CD4-positive, alpha-beta T cell treated with Interleukin-1 beta for 1 hour (primary cell): ENCODE measurements at places on chromosomes 11 and 22.

DNA sequence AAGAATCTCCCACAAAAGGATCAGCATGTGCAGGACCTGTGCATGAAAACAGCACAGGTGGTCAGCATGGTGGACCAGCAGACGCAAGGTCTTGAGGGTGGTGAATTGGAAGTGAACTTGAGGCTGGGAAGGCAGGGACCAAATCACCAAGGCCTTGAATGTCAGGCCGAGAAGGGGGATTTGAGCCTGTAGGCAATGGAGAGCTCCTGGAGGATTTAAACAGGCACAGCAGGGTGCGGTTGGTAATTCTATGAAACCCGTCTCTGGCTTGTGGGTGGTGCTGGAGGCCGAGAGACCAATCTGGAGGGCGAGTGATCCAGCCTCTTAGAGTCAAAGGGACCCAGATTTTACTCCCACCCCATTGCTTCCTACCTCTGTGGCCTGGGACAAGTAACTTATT, 2.4 kb downstream of the TSKU start:
- no peak for DNase-seq

DNA sequence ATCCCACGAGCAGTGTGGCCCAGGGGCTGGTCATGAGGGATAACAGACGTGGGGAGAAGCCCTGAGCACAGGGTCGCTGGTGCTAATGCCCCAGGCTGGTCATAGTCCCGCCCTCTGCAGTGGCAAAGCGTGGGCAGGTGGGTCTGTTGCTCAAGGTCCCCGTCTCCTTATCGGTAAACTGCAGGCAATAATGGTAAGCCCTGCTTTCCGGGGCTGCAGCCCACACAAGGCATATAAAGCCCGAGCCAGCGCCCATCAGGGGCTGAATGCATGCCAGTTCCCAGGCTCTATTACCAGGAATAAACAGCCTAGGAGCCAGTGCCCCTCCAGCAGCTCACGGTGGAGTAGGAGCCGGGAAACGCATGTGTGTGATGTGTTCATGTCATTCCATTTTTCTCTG, 261.0 kb downstream of the BRD1 start:
- no peak for DNase-seq

DNA sequence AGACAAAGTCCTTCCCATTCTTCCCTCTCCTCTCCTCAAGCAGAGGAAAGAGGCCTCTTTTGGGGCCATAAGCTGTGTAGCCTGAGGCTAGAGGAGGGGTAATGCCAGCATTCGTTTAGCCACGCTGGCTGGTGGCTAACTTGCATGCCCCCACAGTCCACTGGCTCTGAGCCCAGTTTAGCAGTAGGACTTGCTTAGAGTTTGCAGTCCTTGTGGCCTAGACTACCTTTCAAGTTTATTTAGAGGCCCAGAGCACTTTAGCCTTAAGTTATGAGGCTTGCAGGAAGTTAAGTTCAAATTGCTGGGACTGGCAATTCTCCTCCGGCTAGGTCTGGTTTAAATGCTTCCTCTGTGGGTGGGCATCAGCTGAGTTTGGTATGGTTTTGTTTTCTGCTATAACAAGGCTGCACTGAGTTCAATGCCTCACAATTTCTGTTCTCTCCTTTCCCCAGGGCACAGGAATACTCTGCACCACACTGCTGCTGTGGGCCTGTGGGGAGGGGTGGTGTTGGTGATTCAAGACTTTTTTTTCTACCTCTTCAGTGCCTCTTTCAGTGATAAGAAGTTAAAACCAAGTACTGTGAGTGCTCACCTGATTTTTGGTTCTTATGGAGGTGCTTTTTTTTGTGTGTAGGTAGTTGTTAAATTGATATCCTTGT, 281.0 kb upstream of the C11orf87 start:
- no peak for DNase-seq

DNA sequence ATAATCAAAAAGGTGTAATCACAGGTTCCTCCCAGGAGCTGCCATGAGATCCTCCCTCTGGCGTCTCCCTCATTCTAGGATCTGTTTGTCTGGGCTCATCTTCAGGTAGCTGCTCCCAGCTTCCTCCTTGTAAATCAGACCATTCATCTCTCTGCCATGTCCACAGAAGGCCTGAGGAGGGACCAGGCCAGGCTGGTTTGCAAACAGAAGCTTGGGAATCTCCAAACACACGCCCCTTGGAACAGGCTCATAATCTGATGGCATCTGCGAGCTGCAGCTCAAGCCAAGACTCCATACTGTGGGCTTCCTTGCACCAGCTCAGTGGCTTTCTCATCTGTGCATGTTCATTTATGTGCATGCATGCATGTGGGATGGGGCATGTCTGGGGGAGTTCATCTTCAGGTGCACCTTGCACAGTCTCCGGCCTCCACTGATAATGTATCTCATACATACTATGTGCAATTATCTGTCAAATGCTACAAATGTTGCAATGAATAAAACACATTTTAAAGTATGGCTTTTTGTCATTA, 134.9 kb downstream of the NXPE2 start:
- DNase-seq = no peak

DNA sequence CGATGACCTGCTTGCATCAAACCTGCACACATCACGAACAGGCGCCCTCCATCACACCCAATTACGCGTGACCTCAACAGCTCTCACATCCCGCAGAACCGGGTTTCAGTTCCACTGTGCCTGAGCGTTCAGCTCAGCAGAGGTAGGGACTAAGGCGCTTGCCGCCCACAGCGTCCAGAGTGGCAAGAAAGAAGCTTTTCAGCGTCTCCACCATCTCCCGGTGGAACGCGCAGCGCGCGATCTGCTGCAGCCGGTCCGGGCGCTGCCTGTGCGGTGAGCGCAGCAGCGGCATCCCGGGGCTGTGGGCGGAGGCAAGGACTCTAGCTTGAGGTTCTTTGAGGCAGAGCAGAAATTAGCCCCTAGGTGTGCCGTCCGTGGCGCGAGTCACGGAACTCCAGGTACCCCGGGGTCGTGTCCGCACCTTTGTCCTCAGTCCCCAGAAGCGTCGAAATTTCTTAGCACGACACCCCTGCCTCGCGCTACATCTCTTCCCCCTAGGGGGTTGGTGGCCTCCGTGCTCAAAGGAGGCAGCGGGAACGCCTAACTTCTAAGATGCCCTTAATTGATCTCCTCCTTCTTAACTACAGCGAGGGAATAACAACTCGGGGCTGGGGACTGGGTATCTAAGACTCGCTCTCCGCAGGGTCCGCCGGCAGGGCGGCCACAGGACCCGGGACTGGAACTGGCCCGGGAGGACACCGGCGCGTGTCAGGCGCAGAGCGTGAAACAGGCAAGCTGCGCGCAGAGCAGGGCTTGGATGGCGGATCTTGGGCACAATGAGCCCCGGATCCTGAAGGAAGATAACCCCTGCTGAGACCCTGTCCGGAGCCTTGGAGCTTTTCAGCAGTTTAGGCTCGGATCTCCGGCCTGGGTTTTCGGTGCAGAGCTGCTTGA, 1.7 kb upstream of the CALCA start:
- peak; percentile 25 for DNase-seq

- DNase-seq = no peak
Measured at GRCh38 chr11:93921695-93922468, 71.5 kb upstream of the VSTM5 start.

GRCh38 chr11:107676336-107677057, 35.4 kb downstream of the SLN start:
- no peak for DNase-seq

- no peak for DNase-seq
Measured at GRCh38 chr11:100789500-100789899, 102.4 kb downstream of the ARHGAP42 start.

GRCh38 chr11:79441461-79441875, 638 bp upstream of the TENM4 start:
- DNase-seq = no peak

GRCh38 chr22:20243537-20244249, 24.4 kb downstream of the RTN4R start:
- DNase-seq = peak; percentile 51

DNA sequence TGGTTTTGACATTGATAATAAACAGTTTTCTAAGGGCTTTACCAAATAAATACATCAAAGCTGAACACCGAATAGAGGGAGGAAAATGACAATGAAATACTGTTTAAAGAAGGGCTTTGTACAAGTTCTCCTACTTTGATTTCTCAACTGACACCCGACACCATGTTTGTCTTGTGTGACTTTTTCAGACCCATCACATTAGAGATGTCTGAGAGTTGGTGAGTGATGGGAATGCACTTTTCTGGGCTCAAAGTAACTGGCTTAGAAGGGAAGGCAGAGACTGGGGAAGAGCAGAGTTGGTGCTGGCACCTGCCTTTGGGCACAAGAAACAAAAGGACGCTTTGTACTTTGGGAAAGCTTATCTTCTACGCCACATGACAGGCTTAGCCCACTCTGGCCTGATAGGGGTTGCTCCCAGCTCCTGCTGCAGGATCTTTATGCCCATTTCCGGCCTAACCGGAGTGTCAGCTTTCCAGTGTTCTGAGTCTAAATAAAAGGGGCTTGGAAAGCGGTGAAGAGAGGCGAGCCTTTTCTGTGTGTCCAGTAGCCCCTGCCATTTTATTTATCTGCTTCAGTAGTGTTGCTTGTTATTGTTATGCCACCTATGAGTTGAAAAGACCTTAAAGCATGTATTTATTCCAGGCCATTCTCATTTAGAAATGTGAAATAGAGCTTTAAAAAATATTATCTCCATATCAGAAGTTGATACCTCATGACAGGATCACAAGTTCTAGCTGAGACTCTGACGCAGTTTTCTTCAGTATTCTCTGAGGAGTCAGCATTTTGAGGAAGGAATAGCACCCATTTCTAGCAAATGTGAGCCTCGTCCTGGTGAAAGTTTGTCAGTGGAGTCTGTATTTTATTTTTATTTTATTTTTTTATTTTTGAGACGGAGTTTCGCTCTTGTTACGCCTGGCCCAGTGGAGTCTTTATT, 24.2 kb downstream of the KREMEN1 start:
- DNase-seq = no peak

DNA sequence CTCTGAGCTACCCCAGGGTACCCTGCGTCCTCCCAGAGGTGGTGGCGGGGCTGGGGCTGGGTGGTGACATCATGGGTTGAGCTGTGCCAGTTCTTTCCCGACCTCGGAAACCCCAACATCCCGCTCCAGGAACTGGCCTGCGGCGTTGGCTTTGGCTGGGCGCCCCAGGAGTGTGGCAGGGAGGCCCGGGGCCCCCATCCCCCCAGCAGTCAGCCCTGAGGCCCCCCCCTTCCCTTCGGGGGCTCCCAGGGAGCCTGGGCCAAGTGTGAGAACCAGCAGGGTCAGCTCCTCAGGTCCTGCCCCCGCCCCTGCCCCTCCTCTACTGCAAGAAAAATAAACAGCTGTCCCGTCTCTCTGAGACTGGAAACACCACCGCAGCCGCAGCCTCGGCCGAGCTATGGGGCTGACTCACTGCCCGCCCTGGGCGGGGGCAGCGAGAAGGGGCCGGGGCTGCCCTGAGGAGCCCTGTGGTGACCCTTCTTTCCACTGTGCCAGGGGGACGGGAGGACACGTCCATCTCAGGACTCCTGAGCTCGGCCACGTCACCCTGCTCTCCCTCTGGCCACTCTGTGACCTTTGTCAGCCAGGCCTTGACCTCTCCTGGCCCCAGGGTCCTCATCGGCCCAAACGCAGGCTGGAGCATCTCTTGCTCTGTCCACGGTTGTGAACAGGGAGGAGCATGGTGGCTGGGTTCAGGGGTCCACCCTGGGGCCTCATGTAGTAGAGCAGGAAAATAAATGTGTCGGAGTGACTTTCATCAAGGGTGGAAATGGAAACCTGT, 73.4 kb downstream of the WNT7B start:
- DNase-seq = no peak

DNA sequence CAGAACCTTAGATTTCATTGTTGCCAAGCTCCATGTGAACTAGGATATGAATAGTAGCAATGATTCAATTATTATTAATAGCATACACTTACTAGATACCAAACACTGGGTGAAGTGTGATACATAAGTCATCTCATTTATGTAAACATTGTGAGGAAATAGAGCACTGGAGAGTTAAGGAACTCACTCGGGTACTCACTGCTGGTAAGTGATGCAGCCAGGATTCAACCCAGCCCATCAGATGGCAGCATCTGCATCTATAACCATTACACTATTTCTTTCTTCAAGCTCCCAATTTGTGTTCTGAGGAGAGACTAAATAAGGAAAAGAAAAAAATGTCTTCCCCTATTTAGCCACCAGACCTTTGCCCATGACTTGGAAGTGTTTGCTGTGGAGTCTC, 10.2 kb upstream of the ALG8 start:
- DNase-seq = no peak

- no peak for DNase-seq
Measured at GRCh38 chr11:90221803-90222458, 918 bp downstream of the CHORDC1 start.
